ENCODE measurements at places on chromosomes 4 and X.

DNA sequence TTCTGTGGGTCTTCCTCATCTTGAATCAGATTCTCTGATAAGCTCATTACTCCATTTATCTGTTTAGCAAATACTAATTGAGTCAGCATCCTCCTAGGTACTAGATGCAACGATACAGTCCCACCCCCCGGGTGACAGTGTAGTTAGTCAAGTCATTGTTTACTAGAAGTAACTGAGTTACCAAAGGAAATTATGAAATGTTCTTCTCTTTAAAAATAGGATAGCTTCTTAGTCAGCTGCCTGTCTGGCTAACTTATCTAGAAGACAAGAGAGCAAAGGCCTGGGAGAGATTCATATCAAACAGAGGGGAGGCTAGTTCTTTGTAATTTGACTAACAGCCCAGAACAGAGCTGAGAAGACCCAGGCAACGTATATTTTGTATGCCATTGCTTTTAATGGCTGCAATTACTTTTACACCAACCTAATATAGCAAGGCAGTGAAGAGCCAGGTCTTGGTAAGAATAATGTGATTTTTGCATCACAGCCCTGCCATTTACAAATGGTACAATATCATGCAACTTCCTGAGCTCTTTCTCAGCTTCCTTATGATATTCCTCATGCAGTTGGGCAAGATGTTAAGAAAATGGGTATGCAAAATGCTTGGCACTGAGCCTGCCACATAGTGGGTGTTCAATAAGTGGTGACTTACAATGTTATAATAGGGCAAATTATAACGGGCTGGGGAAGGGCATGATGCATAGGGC is 149.9 kb downstream of the CHIC2 start:
- no peak for DNase-seq

DNA sequence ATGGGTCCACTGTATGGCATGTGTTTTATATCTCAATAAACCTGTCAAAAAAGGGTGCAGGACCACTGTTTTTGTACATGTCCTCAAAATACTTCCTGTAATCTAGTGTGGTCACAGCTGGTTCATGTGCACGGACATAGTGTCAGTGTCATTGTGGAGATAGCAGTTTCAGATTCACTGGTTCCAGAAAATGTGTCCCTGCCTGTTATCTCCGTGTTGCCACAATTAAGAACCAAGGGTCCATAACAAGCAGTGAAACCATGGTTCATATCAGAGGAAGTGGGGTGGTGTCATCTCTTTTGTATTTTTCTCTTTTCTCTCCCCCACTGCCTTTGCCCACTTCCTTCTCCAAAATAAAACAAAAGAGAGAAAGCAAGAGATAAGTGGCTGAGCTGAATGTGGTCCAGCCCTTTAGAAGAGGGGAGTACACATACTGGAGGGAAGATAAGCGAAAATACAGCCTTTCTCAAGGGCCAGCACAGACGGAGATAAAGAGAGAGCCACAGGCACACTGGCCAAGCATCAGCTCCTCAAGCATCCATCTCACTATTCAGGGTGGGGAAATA is 51.2 kb downstream of the TBL1X start:
- no peak for DNase-seq

DNA sequence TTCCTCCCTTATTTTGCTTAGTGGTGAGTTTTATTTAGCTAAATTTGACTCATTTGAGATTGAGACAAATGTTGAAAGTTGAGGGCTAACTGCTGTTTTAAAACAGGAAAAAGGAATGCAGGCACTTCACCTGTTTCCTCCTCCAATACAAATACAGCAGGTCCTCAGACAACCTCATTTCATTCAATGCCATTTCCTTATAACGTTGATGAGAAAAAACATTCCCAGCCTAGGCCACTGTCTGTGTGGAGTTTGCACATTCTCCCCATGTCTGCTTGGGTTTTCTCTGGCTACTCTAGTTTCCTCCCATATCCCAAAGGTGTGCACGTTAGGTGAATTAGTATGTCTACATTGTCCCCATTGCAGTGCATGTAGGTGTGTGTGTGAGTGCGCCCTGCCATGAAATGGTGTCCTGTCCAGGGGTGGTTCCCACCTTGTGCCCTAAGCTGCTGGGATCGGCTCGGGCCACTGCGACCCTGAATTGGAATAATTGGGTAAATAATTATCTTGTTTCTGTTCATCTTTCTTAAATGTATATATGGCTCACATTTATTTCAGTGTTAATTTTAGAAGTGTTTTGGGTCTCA is 21.9 kb downstream of the SMAD1 start:
- no peak for DNase-seq

DNA sequence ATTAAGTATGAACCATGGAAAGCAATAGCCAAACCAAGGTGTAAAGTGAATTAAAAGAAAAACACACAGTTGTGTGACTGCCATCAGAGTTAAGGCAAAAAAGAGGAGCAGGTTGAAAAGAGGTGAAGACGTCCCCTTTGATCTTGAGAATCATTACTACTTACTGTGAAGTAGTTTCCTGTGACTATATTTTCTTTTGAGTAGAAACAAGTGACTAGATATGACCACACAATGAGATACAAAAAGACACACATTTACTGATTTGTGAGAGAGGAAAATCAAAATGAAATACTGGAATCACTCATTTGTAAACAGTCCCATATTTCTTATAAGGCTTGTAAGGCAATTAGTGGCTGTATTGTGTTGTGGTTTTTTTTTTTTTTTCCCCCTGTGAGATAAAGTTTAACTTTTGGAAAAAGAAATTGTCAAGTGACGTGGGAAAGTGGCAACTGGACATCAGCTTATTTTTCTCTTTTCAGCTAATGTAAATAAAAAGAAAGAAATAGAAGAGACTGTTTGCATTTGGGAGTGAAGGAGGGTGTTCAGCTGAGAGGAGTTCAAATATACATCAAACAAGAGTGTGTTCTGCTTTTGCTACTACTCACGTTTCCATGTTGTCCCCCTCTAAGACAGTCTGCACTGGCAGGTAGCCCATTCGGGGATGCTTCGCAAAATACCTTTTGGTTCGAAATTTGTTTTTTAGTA is 106.4 kb upstream of the FTHL17 start:
- no peak for DNase-seq

GRCh38 chr4:109215506-109215905 is 87.0 kb downstream of the COL25A1 start:
- DNase-seq, result no peak

GRCh38 chrX:15946783-15947580 is 92.4 kb upstream of the AP1S2 start:
- no peak for DNase-seq

- no peak for DNase-seq
Observed at GRCh38 chr4:53315300-53315699, 50.6 kb downstream of the SCFD2 start.

DNA sequence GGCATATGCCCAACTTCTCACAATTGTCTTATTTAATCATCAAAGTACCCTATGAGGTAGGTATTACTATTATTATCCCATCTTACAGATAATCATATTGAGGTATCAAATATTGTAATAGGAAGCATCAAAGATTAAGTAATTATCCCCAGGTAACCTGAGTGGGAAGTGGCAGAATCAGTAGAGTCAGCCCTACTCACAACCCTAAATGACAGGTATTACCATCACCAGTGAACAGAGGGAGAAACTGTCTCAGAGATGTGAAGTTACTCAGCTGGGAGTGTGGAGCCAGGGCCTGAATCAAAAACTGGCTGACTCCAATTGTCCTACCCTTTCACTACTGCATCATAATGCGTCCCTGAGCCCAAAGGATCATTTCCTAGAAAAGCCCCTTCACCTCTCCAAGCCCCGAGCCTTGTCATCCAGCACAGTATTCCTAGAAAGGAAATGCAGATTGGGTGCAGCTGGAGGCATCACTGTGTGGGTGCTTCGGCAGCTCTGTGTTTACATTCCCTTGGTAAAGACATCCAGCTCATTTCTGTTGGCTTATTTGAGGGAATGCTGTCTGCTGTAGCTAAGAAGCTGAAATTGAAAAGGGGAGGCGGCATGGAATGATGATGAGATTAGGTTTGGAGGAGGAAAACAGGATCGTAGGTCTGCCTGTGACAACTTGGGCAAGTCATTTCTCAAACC is 72.8 kb downstream of the DHX15 start:
- DNase-seq, result no peak

GRCh38 chrX:39399387-39399786 is 598.1 kb downstream of the MID1IP1 start:
- DNase-seq, result no peak

DNA sequence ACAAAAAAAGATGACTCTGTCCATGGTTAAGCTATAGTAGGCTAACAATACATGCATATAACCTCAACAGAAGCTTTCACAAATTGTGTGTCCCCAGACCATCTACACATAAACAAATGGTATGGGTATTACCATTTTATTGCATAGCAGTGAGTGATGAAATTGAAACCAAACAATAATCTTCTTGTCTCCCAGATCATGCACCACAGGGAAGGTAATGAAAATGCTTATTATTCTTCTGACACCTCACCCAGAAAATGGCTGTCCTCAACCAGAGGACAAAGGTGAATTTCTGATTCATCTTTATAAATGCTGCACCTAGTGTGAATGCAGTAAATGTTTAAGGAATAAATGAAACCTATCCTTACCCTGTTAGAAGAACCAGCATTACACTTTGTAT is 8.0 kb downstream of the PRSS12 start:
- DNase-seq, result no peak

DNA sequence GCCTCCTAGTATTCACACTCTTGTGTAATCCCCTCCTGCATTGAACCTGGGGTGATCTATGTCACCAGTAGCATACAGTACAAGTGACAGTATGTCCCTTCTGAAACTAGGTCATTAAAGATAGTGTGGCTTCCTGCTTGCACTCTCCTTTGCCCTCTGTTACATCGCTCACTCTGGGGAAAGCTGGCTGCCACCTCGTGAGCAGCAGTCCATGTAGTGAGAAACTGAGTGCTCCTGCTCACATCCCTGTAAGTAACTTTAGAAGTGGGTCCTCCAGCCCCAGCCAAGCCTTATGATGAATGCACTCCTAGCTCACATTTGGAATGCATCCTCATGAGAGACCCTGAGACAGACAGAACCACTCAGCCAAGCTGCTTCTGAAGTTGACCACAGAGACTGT is 89.8 kb upstream of the TNIP3 start:
- DNase-seq, result peak; percentile 62

DNA sequence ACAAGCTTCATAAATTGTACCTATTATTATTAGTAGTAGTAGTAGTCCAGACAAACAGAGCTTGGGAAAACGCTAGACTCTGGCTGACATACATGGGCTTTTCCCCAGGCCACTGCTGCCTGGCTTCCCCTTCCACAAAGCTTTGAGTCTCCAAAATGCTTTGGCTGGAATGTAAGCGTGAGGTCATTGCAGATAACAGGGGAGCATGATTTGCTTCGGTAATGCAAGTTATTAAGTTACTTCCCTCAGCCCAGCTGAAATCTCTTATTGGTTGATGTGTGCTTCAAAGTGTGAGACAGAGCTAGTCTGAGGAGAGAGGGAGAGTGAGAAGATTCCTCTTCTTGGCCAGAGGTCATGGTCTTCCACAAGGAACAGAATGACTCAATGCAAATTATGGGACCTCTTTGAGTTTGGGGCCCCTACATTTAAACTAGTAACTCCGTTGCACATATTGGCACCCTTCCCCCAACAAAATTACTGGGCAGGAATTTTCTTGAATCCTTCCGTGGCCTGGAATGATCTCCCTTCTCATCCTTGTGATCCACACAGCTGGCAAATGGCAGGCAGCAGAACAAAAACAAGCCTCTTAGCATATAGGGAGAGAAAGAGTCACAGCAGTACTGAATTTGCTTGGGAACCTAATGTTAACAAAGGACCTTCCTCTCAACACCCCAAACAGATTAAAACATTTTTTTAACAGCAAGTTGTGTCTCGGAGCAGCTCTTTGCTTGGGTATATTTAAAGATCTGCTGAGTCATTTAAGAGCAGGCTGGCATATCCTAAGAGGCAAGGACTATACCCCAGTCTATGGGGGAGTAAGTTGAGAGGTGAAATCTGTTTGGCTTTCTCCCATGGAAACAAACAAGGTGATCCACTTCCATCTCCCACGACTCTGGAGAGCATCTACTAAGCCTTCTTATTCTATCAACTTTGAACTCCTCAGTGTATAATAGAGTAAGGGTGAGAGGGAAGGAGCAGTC is 19.9 kb downstream of the AR start:
- DNase-seq, result no peak

GRCh38 chr4:147037069-147037468 is 91.4 kb upstream of the TTC29 start:
- no peak for DNase-seq

- no peak for DNase-seq
Observed at GRCh38 chrX:110135618-110136017, 132.7 kb downstream of the TMEM164 start.

DNA sequence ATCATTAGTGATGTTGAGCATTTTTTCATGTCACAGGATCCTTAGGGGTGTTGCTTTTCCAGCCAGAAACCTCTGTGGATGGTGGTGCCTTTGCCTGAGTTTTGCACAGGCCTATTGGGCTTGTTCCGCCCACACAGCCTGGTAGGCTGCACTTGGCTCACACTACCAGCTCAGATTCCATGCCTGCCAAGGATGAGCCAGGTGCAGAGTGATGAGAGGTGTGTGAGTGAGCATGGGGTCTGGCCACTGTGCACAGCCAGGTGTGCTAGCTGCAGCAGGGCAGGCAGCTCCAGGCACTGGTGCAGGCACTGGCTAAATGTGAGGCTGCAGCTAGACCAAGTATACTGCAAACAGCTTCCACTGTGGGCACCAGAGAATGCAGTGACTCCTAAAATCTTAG is 341.6 kb downstream of the FSTL5 start:
- DNase-seq, result no peak

- DNase-seq, result no peak
Observed at GRCh38 chr4:158327525-158327924, 117.2 kb downstream of the TMEM144 start.

GRCh38 chr4:54548098-54548620 is 109.6 kb upstream of the KIT start:
- DNase-seq, result no peak

DNA sequence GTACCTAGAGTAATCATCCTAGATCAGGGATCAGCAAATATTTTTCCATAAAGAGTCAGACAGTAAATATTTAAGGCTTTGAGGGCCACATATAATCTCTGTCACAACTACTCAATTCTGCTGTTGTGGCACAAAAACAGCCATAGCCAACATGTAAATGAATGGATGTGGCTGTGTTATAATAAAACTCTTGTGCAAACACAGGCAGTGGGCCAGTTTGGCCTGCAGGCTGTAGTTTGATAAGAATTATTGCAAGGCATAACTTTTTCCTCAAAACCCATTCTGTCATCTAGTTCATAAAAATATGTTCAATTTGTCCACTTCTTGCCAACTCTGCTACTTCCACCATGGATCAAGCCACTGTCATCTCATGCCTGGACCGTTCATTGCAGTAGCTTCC is 39.4 kb upstream of the SHROOM4 start:
- no peak for DNase-seq

GRCh38 chr4:175297965-175298565 is 379.9 kb downstream of the ADAM29 start:
- DNase-seq, result no peak
